Fibroblast of skin of scalp (primary cell): ENCODE measurements at places on chromosomes 6 and 20.

- DNase-seq, result no peak
Measured at GRCh38 chr20:4068708-4069107, 53.4 kb upstream of the RNF24 start.

- DNase-seq, result no peak
Measured at GRCh38 chr6:48388044-48388443, 277.0 kb upstream of the PTCHD4 start.

GRCh38 chr6:42973926-42974325 is 5.1 kb downstream of the PEX6 start:
- no peak for DNase-seq

- DNase-seq, result no peak
Measured at GRCh38 chr20:9578594-9578993, 64.2 kb downstream of the LAMP5 start.

- DNase-seq, result no peak
Measured at GRCh38 chr6:88374553-88374952, 208.4 kb upstream of the CNR1 start.

GRCh38 chr6:81750681-81751387 is 1.6 kb downstream of the TENT5A start:
- no peak for DNase-seq

- DNase-seq, result no peak
Measured at GRCh38 chr6:126067073-126067472, 80.7 kb downstream of the TRMT11 start.

- DNase-seq, result no peak
Measured at GRCh38 chr6:14550410-14550809, 432.8 kb downstream of the CD83 start.

GRCh38 chr6:141335477-141336273 is 797.0 kb upstream of the GJE1 start:
- no peak for DNase-seq

DNA sequence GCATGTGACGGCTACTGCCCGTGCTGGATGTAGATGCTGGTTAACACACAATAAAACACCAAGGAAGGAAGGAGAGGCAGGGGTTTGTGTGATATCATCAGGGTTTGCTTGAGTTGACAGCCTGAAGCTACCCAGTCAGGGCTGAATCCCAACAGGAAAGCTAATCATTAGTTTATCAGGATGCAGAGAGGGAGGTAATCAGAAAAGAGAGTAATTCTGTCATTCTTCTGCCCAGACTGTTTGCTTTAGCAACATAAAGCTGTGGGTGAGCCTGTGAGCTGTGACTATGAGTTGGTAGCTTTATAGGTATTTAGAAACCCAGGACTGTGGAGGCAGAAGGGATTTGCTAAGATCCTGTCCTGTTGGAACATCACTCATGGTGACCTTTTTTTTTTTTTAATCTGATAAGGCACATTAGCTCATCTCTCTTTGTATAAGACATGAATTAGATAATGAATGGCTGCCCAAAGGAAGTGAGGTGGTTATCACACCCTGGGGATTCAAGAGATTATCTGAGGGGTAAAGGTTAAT is 79.3 kb downstream of the CAP2 start:
- no peak for DNase-seq

DNA sequence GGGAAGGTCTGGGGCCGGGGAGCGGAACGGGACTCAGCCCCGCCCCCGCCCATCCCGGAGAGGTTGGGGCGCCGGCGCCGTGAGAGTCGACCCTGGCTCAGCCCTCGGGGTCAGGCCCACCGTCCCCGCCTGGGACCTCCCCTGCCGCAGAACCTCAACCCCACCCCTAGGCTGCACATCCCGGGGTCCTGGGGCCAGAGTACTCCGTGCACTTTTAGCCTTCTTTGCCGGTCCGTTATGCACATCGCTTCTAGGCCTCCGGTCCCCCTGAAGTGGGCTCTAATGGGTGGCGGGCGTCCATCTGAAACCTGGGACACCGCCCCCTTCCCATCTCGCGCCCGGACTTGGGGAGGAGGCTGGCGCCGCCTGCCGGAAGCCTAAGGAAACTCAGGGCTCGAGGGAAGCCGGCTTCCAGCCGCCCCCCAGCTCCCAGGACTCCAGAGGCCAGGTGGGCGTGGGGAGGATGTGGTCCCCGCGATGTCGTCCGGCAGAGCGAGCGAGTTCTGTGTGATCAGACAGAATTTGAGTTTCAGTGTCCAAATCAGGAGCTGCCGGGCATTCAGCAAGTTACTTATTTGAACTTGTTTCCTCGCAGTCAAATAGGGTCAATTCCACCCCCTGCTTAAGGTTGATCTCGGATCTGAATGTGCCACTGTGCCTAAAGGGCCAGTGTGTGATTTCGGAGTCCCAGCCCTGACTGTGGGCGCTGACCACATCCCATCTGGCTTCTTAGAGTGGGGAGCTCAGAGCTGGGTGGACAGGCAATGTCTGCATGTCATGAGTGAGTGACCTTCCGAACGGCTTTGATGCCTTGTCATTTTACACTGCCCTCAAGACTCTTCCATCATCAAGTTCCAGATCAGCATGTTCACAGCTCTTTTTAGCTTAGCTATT is 47.6 kb downstream of the CPXM1 start:
- DNase-seq, result peak; percentile 40

- DNase-seq, result peak; percentile 60
Measured at GRCh38 chr6:5540370-5540769, 279.1 kb downstream of the FARS2 start.

DNA sequence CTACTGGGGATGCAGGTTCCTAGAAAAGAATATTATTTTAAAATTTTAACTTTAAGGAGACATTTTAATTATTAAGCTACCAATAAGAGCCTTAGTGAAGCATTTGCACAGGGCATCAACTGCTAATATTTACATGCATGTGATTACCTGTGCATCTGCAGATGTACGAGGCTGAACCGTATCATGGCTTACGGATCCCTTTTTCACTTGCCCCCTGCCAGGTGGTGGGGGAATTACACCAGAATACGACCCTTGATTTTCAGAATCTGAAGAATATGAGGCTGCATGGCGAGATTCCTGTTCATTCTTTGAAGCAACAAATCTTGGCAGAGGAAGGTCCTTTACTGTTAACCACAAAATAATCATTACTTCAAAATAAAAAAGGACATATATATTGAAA is 42.7 kb downstream of the REPS1 start:
- no peak for DNase-seq

- DNase-seq, result peak; percentile 64
Measured at GRCh38 chr6:38012573-38012972, 193.0 kb downstream of the ZFAND3 start.

DNA sequence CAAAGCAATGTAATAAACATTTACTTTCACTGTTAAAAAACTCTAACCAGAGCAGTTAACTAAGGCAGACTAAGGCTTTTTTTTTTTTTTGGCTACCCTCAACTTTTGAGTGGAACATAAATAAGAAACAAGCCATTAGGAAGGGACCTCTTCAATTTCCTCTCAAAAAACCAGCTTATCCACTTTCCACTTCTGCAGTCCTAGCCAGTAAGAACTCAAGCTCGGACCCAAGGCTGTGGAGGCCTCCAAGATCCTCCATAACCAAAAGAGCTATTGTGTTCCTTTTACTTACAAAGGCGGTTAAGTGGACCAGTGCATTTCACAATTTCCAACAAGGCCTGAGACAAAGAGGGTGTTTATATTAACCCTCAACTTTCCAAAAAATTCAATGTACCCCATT is 5.3 kb downstream of the KCNK5 start:
- no peak for DNase-seq

DNA sequence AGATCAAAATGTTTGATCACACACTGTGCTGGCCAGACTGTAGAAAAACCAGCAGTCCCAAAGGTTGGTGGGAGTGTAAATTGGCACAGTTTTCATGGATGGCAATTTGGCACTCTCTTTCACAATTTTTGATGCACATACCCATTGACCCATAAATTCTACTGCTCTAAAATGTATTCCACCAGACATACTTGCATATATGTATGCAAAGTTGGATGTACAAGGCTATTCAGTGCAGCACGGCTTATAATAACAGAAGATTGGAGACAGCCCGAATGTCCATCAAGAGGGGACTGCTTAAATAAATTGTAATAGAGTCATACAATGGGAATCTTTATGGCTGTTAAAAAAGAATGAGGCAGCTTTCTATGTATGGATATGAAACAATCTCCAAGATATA is 101.7 kb upstream of the TOP1 start:
- DNase-seq, result no peak

- DNase-seq, result no peak
Measured at GRCh38 chr6:151576633-151577032, 82.8 kb downstream of the CCDC170 start.

DNA sequence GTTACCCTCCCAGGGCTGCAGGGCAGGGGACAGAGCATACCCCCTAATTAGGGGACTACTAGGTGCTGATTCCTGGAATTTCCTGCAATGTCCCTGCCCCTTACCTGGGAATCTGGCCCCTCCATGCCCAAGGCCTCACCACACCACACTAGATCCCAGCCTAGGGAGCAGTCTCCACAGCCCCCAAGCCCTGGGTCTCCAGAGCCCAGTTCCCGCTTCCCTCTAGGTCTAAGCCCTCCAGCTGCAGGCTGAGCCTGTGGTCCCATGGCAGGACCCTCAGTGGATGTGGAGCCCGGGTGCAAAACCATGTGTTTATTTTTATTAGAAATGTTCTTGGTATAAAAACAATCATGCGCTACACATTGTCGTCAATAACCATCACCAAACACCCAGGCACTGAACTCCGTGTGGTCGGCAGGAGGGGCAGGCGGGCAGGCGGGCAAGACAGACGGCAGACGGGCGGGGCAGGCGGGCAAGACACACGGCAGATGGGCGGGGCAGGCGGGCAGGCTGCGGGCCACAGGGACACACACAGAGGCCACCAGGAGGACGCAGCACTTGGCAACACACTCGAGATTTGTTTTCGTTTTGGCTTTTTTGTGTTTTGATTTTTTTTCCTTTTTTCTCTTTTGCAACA is 124.2 kb downstream of the GRM4 start:
- no peak for DNase-seq

GRCh38 chr20:44543358-44543757 is 21.5 kb upstream of the SERINC3 start:
- no peak for DNase-seq

DNA sequence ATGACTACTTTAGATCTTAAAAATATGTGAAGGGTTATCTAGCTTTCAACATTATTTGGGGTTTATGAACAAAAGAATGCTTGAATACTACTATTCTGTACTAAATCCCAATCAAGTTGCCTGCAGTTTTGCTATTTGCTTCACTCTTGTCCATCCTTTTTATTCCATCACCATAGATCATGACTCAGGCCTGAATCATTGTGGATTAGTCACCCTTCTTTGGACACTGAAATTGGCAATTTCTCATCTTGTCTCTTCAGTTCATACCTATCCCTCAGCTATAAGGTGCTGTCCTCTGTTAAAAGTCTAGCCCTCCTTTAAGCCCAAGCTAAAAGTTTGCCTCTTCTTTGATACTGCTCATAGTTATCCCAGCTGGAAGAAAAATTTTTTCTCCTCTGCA is 199.1 kb downstream of the CENPW start:
- peak; percentile 63 for DNase-seq

DNA sequence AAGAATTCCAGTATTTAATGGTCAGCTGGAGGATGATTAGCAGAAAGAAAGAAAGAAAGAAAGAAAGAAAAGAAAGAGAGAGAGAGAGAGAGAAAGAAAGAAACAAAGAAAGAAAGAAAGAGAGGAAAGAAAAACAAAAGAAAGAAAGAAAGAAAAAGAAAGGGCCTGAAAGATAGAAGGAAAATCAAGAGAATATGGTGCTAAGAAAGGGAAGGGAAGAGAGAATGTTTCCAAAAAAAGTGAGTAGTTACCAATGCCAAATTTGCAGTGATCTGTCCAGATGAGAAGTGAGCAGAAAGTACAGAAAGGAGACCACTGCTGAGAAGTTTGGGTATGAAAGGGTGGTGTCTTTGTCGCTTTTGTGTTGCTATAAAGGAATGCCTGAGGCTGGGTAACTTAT is 26.6 kb downstream of the SLC17A4 start:
- no peak for DNase-seq

DNA sequence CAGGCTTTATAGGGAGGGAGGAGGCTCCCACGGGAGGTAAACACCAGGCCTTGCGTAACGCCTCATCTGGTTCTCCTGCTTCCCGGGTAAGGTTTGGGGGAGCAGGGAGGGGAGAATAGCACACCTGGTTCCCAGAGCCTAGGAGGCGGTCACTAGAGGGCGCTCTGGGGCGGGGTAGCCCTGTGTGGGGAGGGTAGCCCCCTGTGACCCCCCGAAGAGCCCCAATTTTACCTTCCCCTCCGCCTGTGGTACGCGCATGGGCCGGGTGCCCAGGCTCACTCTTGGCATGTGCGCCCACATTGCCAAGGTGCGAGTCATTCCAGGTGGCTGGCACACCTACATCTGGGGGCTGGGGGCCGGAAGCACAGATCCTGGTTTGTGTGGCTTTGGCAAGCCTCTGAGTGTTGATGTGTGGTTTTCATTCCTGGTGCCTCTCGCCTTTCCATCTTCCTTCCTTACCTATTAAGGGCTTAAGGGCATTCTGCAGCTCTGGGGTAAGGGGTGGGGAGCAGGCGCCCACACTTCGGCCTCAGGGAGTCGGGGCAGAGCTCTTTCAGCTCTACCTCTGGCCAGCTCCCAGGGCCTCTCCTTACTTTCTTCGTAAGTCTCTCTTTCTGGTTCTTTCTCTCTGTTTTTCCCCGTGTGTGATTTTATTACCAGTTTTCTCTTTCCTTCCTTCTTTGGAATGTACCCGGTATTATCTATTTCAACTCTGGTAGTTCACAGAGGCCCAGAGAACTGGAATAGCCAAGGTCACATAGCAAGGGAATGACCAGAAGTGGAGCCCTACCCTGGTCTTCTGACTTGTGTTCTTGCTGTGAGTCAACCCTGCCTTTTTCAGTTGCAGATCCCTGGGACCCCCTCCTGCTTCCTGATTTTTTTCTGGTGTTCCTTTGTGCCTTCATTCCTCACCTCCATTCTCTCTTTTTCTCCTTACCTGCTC is 492 bp upstream of the RNF39 start:
- DNase-seq, result no peak

GRCh38 chr20:4961746-4962145 is 39.6 kb downstream of the SLC23A2 start:
- DNase-seq, result peak; percentile 77

- peak; percentile 72 for DNase-seq
Measured at GRCh38 chr20:48932375-48932941, 10.9 kb downstream of the ARFGEF2 start.

DNA sequence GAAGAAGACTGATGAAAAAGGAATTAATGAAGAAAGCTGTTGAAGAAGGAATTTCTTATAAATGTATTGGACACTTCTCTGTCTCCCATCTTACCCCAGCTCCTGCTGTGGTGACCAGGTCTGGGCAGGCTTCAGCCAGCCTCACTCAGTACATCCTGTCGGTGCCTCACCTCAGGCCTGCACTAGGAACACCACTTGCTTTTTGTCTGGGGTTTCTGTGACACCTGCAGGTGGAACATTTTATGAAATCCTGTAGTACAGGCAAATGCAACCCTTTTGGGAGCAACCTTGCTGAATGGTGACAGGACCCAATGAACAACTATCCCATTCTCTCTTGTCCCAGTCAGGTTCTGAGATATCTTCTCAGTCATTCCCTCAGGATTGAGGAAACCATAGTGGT is 129.7 kb downstream of the PRDM13 start:
- DNase-seq, result no peak
